MV-4-11 (cell line): ENCODE measurements at places on chromosomes 1 and 21.

DNA sequence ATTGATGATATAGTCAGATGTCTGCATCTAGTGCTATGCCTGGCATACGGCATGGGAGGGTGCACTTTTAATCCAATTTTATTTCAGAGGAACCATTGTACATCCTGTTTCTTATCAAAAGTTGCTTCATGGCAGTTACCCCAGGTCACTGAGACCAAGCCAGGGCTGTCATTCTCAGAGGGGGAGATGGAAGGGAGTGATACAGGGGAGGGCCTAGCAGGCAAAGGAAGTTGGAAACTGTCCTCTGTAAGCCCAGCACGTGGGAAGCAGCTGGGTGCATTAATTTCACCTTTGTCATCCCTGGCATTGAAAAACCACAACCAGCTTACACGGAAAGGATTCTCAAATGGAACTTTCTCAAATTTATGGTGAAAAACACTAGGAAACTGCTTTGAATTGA lies 458.7 kb upstream of the ADAMTS5 start:
- no peak for DNase-seq

DNA sequence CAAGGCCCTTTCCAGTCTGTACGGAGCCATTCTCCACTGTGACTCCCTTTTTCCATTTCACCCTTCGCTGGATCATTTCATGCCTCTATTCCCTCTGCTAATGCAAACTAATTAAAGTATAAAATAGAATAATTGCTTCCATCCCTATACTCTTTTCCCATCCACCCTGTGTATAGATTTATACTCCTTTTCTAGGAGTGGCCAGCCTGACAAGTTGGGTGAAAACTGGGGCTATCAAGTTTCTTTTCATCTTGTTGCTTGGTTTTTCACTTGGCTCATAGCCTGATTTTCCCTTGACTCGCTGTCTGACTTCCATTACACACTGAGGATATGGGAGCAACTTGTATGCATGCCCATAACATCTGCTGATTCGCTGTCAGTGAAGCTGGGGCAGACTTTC lies 107.0 kb downstream of the PLXNA2 start:
- no peak for DNase-seq

DNA sequence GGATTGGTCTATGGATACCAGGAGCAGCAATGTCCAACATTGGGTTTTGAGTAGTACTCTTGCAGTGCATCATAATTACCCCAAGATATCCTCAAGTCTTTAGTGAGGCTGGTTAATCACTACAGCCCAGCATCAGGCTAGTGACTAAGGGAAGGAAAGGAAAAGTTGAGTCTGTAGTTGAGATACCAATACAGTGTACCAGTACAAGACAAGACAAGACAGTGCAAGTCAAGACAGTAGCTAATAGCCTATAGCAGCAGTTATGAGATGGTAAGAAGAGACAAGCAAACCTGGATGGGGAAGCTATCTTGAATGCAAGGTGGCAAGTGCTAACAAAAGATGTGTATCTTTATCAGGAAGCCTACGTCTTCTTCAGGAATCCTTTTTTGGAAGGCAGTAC lies 13.3 kb upstream of the GNG12 start:
- no peak for DNase-seq

DNA sequence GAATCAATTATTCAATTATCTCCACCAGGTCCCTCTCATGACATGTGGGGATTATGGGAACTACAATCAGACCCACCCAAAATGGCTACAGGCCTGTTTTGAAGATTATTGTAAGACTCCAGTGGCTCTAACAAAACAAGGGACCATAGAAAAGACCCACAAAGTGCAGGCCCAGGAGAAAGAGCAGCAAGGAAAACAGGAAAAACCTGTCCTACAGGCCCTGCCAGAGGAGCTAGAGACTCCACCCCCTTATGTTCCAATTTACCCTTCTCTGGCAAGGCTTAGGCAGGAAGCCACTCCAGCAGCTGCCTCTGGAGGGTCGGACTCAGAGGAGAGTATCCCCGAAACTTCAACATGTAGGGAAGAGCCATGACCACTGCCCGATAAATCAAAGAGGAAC lies 96.5 kb downstream of the LIPI start:
- no peak for DNase-seq

- peak; percentile 80 for DNase-seq
Measured at GRCh38 chr1:100721526-100722207, 2.1 kb downstream of the VCAM1 start.

GRCh38 chr1:246121533-246121932 lies 385.5 kb downstream of the SMYD3 start:
- no peak for DNase-seq

DNA sequence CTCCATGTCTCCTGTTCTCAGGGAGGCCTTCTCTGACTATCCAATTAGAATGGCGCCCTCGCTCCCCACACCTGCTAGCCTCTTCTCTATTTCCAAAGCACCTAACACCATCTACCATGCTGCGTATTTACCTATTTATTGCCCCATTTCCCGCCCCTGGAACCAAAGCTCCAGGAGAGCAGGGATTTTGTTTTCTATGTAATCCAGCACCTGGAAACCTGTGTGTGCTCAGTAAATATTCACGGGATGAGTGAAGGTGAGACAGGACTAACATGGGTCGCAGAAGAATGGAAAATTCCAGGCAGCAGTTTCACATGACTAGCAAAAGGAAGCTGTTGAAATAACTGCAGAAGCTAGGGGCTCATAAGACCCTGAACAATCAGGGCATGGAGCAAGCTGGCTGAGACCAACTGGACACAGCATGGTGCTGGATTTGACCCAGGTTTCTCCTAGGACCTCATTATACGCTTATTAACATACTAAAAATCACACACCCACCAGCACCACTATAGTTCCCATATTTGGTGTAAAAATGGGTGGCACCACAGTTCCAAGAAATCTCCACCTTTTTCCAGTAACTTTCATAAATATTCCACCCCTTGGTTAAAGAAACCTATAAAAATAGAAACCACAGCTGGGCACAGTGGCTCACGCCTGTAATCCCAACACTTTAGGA lies 15.1 kb upstream of the TENT5B start:
- DNase-seq: peak; percentile 84

DNA sequence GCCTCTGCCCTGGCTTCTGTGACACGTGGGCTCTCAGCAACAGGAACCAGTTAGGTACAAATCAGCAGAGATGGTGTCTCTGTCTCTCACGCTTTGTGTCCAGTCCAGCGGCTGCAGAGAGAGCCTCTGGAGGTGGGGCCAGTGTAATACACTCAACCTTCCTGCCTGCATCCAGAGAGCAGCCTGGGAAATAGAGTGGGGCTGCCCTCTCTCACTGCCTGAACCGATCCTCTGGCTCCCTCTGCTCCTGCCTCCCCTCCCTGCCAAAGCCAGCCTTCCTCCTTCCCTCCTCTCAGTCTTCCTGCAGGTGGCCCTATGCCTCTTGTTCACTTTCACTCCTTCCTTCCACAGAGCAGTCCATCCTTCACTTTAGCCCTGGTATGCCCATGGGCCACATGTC lies at the start of gene ZNF648:
ZNF648 (minus strand) TSS at position 119 of the 400 bp plus-strand sequence. CDS start 3,702 bp downstream, outside the sequence.
- DNase-seq: no peak

GRCh38 chr1:81775510-81775909 lies 25.2 kb upstream of the ADGRL2 start:
- no peak for DNase-seq

- DNase-seq: no peak
Measured at GRCh38 chr1:202255343-202255742, 61.7 kb downstream of the LGR6 start.

GRCh38 chr1:213884942-213885341 lies 102.8 kb upstream of the PROX1 start:
- no peak for DNase-seq

DNA sequence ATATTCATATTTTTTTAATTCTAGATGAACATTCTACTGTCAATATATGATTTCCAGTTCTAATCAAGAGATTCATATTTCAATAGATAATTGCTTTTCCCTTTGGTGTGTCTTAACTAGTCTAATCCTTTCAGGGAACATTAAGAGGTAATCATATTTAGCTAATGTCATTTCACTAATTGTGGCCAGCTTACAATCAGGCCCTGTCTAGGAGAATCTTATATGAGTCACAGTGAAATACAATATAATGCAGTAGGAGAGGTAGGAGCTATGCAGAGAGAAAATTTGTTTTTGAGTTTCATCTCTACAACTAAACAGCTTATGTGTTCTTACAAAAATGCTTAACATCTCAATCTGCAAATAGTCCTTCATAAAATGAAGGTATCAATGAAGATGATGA lies 85.9 kb downstream of the DPYD start:
- no peak for DNase-seq

DNA sequence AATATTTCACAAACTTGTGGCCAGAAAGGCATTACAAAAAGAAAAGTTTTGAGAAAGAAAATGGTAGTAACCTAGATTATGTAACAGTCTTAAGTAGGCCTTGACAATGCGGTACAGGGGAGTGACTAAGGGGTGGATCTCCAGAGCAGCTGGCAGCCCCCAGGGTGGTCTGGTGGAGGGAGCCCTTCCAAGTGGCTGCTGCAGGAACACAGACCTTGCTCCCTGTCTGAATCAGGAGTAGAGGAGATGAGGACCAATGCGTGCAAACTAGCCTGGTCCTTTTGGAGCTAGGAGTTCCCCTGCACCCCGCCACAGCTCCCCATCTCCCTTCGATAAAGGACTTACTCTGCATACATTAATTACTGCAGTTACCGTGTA lies 189.0 kb downstream of the NFIA start:
- DNase-seq: no peak

DNA sequence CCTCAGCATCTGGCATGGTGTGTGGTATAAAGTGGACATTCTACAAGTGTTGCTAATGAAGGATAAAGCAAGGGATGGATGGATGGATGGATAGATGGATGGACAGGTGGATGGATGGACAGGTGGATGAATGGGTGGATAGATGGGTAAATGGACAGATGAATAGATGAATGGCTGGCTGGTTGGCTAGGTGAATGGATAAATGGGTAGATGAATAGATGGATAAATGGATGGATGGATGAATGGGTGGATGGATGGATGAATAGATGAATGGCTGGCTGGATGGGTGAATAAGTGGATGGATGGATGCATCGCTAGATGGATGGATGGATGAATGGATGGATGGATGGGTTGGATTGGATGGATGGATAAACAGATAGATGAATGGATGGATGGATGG lies 66.2 kb downstream of the SUSD4 start:
- DNase-seq: no peak

DNA sequence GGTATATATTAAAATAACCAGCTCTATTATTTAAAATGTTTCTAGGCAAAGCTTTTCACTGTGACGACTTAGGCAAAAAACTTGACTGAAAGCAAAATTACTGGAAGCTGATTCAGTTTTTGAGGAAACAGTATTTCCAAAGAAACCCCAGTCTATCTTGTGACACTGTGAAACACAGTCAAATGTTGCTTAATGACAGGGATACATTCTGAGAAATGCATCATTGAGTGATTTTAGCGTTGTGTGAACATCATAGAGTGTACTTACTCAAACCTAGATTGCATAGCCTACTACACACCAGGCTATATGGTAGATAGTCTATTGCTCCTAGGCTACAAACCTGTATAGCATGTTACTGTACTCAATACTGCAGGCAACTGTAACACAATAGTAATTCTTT lies 116.9 kb upstream of the KCNK1 start:
- DNase-seq: peak; percentile 25

- DNase-seq: peak; percentile 32
Measured at GRCh38 chr21:43754948-43755781, 20.9 kb downstream of the CSTB start.

GRCh38 chr1:22804406-22804805 lies 93.8 kb downstream of the EPHB2 start:
- no peak for DNase-seq

DNA sequence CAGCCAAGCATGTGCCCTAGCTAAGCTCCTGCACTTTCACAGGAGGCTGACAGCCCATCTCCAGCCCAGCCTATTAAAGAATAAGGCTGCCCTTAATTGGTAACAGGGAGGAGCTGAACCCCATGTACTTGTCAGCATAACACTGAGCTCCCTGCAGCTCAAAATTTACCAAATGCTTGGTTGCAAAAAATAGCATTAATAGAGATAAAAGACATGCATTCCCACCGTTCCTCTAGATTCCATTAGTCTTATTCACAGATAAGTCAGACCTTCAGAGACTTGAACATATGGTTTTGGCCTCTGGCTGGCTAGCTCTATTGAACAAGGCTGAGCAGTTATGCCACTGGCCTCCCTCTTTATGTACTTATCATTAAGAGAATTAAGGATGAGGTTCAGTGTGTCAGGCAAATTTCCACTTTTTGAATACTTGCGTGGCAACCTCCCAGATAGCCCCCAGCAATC lies 29.2 kb downstream of the OLFML3 start:
- DNase-seq: no peak

DNA sequence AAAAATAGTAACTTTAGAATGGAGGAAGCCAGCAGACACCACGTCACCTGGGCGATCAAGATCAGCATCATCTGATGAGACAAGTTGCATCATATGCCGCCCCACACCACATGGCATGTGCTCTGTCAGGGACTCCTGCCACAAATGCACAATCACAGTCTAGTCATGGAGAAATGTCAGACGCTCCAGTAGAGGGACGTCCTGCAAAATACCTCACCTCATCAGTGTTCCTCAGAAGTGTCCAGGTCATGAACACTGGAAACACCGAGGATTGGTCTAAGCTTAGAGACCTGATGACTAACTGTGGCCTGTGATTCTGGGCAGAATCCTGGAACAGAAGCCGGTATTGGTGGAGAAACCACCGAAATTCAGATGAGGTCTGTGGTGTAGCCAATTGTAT lies 14.3 kb downstream of the ADARB1 start:
- DNase-seq: no peak

GRCh38 chr1:156213644-156213966 lies 798 bp downstream of the PMF1 start:
- no peak for DNase-seq

- no peak for DNase-seq
Measured at GRCh38 chr1:185215911-185216310, 58.9 kb downstream of the SWT1 start.

- no peak for DNase-seq
Measured at GRCh38 chr21:42682661-42683210, 29.3 kb downstream of the PDE9A start.

- DNase-seq: peak; percentile 66
Measured at GRCh38 chr1:93904228-93904627, 5.0 kb downstream of the GCLM start.

GRCh38 chr1:89640440-89640839 lies 7.5 kb downstream of the LRRC8C start:
- DNase-seq: peak; percentile 14

GRCh38 chr1:54047384-54048305 lies 5.4 kb downstream of the TMEM59 start:
- DNase-seq: peak; percentile 32

- DNase-seq: no peak
Measured at GRCh38 chr1:57461405-57461804, 37.5 kb upstream of the DAB1 start.

GRCh38 chr1:217214551-217214950 lies 416.3 kb downstream of the GPATCH2 start:
- no peak for DNase-seq
